ENCODE measurements at places on chromosomes 6 and 20.

DNA sequence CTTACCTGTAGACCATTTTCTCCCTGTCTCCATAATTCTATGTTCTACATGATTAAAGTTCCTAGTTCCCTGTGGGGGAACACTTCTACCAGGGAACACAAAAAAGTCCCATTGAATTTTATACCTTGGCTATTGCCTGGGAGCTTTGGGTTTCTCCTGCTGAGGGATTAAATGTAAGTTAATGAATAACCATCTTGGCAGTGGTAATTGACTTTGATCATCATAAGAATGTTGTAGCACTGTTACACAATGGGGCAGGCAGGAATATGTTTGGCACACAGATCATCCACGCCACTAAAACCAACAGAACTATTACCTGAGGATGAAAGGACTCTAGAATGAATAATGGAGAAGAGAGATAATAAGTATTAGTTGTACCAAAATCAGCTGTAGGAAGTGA is 1106.2 kb upstream of the GJE1 start:
- no peak for DNase-seq

GRCh38 chr6:136085370-136086115 is 164.6 kb downstream of the MTFR2 start:
- no peak for DNase-seq

DNA sequence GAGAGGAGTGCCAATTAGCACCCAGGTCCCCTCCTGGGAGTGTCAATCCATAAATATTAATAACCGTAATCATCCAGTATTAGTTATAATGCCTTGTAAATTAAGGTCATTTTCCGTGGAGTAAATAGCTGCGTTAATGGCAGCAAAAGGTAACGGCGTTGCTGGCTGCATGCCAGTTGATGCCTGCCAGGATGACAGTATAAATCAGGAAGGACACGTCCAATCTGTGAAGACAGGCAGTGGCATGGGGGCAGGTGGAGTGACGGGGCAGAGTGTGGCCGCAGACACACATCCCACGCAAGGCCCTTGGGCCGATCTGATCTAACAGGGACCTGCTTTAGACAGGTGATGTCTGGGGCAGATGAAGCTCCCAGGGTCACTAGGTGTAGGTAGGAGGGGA is 49.1 kb downstream of the KCNB1 start:
- DNase-seq: peak; percentile 26

- no peak for DNase-seq
Measured at GRCh38 chr20:5974531-5974930, 24.1 kb downstream of the MCM8 start.

DNA sequence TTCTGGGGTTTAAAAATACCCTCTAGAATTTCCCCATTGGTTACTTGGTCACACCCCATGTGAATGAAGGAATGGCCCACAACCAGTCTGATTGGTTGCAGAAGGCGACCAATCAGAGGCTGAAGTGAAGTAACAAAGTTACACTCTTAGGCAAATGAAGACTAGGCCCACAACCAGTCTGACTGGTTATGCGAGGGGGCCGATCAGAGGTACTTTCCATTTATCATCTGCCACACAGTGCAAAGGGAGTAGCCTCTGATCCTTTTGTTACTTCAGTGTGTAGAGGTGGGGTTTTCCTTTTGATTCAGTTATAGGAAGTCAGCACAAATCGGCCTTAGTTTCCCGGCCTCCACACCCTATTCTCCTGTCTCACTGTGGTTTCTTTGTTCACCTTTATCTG is 61.2 kb upstream of the SGK1 start:
- DNase-seq: peak; percentile 94

- no peak for DNase-seq
Measured at GRCh38 chr6:121505284-121505683, 69.8 kb downstream of the GJA1 start.

GRCh38 chr6:91020744-91021143 is 433.9 kb upstream of the MAP3K7 start:
- DNase-seq: no peak

GRCh38 chr20:44304383-44304782 is 6.6 kb downstream of the FITM2 start:
- no peak for DNase-seq

- DNase-seq: no peak
Measured at GRCh38 chr6:155001934-155002333, 6.8 kb downstream of the TIAM2 start.

GRCh38 chr20:58359441-58359840 is 29.6 kb upstream of the VAPB start:
- no peak for DNase-seq

- no peak for DNase-seq
Measured at GRCh38 chr20:16308754-16309153, 264.5 kb downstream of the KIF16B start.

GRCh38 chr20:62584671-62585460 is 57.4 kb upstream of the SLCO4A1 start:
- DNase-seq: no peak

DNA sequence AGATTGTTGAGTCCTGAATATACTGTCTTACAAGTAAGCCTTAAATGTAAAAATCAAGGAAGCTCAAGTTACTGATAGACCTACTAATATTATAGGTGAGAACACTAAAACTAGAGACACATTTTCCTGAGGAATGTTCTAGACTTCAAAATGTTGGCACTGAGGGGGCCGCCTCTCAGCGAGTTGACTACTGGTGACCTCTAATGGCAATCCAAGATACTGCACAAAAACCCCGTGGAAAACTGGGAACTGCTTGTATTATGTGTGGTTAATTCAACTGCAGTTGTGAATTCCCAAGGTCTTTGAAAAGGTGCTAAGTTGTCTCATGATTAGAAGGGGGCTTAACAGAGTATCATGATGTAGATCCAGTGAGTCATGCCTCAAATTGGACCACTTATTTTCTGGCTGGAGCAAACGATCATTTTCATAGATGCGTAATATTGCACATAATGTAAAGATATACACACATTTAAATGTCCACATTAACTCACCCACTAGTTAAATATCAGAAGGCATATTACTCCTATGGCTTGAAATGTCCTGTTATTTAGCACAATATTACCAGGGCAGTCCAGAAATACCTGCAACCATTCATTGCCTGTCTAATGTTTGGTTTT is 336.2 kb downstream of the FOXA2 start:
- no peak for DNase-seq

GRCh38 chr6:39546731-39547130 is 178.5 kb downstream of the KIF6 start:
- no peak for DNase-seq

DNA sequence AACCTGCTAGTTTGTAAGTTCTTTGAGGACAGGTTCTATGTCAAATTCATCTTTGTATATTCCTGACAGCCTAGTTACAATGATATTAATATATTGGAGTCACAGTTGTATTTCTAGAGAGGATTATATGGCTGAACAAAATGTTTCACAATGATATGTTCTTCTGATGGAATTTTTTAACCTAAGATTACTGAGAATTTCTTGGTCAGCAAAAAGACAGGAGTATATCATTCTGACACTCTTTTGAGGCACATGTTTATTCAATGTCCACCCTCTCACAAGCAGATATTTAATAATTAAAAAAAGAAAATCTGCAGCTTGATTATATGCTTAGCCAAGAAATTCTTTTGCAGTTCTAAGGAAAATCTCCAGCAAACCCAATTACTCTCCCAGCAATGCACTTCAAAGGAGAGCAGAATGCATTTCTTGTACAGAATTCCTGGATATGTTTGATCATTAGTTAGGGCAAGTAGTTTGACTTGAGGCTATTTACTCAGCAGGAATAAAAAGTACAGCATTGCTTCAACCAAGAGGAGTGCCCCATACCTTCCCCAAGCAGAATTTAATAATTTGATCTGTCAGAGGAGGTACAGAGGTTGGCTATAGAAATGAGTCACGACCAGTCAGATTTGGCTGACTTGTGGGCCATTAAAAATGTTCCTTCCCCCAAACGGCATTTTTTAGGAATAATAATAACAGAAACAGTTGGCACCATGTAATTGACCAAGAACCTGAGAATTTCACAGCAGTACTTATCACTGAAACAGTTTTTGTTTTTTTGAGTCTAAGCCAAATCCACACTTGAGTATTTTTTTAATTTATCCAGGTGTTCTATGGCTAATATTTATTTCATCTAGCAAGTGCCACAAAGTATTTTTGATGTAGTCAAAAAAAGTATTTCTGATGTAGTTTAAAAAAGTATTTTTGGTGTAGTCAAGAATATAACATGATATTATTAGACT is 508.1 kb upstream of the FLRT3 start:
- DNase-seq: no peak

- DNase-seq: no peak
Measured at GRCh38 chr6:119182875-119183274, 104.4 kb upstream of the FAM184A start.

All from DMS153 (cell line).